Upper lobe of right lung (tissue), 1 donor: ENCODE measurements at places on chromosomes 16 and 17.

DNA sequence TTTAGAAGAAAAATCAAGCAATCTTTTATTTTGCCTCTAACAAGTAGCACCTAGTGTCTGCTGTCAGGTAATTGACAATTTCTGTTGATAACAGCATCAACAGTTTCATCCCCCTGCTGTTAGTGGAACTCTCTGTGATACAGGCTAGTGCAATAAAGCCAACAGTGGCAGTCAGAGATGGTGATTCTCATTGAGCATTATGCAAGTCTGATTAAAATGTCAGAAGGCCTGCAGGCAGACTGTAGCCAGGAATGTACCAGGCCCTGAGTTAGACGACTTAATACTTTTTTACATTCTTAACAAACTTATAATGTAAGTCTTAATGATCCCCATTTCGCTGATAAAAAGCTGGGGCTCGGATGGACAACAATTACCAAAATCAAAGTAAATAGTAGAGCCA is 14.6 kb downstream of the CYLD start:
- no peaks in the 10 kb centered on the region for H3K27me3 ChIP-seq
- no peak overlapping the region for H3K4me3 ChIP-seq
- peaks cover 7% of the 10 kb centered on the region for H3K4me1 ChIP-seq
- peaks cover 84% of the 10 kb centered on the region for H3K36me3 ChIP-seq
- DNase-seq = no peak

- peaks cover 24% of the 10 kb centered on the region for H3K36me3 ChIP-seq
- no peaks in the 10 kb centered on the region for H3K27me3 ChIP-seq
- H3K4me3 ChIP-seq = no peak overlapping the region
- H3K27ac ChIP-seq = no peak overlapping the region
These were observed 63.5 kb downstream of the CRISPLD2 start for GRCh38 chr16:84883301-84883700.

GRCh38 chr16:4410335-4411075 is 5.9 kb downstream of the CORO7 start:
- H3K4me3 ChIP-seq = no peak overlapping the region
- H3K27ac ChIP-seq = peak overlapping the region; percentile 53
- H3K36me3 ChIP-seq = peaks cover 44% of the 10 kb centered on the region
- no peaks in the 10 kb centered on the region for H3K27me3 ChIP-seq
- DNase-seq = no peak

DNA sequence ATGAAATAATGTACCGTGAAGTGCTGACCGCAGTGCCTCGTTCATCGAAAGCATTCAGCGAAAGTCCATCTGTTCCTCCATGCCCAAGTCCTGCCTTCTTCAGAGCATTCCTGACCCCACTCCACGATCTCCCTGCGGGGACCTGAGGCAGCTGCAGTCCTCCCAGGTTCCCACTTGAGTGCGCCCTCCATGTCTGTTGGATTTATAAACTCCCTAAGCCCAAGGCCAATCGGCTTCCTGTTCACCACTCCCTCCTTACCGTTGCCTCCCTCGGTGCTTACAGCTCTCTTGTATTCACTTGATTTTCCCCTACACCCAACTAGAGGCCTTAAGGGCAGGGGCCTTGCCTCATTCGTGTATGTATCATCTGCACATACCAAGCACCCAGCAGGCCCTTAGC is 2.8 kb downstream of the RAD51D start:
- DNase-seq = no peak
- no peaks in the 10 kb centered on the region for H3K27me3 ChIP-seq
- peaks cover 16% of the 10 kb centered on the region for H3K4me1 ChIP-seq
- no peaks in the 10 kb centered on the region for H3K36me3 ChIP-seq
- no peak overlapping the region for H3K27ac ChIP-seq

DNA sequence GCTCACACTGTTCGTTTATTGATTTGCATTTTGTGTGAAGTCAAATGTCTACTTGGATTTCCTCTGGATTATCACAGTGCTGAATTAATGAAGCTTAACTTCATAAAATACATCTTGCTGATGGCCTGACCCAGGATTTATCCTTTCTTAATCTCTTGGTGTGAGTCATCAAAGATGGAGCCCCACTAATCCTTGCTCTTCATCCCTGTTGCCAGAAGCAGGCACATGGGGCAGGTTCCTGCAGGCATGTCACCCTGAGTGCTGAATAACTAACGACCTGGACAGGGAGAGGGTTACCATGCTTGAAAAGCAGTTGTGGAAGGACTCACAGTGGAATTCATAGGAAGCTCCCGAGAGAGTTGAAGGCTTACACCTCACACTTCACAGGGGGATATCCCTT is 56.0 kb upstream of the FA2H start:
- H3K27ac ChIP-seq = no peak overlapping the region
- no peak overlapping the region for H3K4me3 ChIP-seq
- DNase-seq = no peak
- no peaks in the 10 kb centered on the region for H3K27me3 ChIP-seq
- no peaks in the 10 kb centered on the region for H3K4me1 ChIP-seq

GRCh38 chr17:71427801-71428200 is 693.0 kb upstream of the SOX9 start:
- no peak overlapping the region for H3K4me3 ChIP-seq
- no peaks in the 10 kb centered on the region for H3K27me3 ChIP-seq
- no peaks in the 10 kb centered on the region for H3K4me1 ChIP-seq
- no peak for DNase-seq

DNA sequence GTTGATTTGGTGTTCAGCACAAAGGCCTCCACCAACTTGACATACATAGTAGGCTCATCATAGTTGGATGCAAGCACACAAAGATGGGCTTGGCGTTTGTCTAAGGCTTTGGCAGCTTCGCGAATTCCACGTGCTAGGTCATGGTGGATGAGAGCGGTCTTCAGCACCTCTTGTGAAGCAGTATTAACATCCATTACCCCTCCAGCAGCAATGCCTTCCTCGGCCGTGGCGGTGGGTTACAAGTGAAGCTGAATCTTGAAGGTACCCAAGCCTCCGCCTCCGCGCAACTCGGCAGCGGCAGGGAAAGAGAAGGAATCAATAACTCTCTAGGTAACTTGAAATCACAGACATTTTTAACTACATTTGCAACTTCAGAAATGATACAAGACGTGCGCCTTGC is 1.1 kb upstream of the PELP1 start:
- no peak overlapping the region for H3K27ac ChIP-seq
- peaks cover 9% of the 10 kb centered on the region for H3K4me1 ChIP-seq
- no peak for DNase-seq
- no peaks in the 10 kb centered on the region for H3K36me3 ChIP-seq
- no peak overlapping the region for H3K4me3 ChIP-seq
